Stimulated activated CD8-positive, alpha-beta memory T cell treated with anti-CD3 and anti-CD28 coated beads, Interleukin-4, amount 100 ng/mL, for 1 hour (primary cell): ENCODE measurements at places on chromosomes 16 and 17.

GRCh38 chr16:67357561-67357960 lies 30.9 kb downstream of the LRRC36 start:
- DNase-seq, result no peak

GRCh38 chr17:43384476-43384862 lies 14.3 kb upstream of the ARL4D start:
- DNase-seq, result no peak

GRCh38 chr16:191831-192230 lies 11.6 kb downstream of the HBQ1 start:
- no peak for DNase-seq

- no peak for DNase-seq
Measured at GRCh38 chr17:68052810-68053209, 17.3 kb downstream of the KPNA2 start.

- no peak for DNase-seq
Measured at GRCh38 chr16:13390093-13390985, 488.9 kb downstream of the SHISA9 start.

GRCh38 chr17:57391076-57391825 lies 134.9 kb downstream of the MSI2 start:
- DNase-seq, result no peak

DNA sequence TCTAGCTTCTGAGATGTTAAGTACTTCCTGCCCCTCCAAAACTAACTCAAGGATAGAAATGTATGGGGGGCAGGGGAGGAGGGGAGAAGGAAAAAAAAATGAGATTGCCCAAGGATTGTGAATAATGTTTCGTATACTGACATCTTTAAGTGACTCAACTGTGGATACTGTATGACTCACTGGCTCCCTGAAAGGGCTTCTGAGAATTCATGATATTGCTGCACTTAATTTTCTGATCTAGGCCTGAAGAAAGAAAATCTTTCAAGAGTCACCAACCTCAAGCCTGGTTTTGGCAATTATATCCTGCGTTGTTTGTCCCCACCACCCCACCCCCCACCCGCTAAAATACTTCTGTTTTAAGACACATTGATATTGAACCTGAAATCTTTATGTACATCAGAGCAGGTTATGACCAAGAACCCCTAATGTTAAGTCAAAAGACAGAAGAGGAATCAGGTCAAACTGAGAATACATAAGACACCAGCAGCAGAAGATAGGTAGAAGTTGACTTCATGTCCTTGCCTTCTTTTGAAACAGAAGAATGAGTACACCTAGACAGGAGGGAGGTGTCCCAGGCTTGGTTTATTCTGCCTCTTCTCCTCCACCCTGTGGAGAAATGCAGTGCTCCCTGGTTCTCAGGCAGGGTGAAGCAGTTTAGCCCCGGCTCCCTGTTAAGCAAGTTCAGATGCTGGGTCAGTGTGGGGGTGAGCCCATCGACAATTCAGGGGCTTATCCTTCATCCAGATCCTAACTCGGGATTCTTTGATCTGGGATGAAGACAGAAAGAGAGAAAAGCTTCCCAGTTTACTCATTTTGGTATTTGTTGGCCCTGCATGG lies 3.3 kb upstream of the FBXL20 start:
- no peak for DNase-seq

GRCh38 chr17:60134396-60135150 lies 15.2 kb upstream of the CA4 start:
- no peak for DNase-seq

GRCh38 chr17:56593086-56593645 lies 333 bp upstream of the NOG start:
- no peak for DNase-seq

DNA sequence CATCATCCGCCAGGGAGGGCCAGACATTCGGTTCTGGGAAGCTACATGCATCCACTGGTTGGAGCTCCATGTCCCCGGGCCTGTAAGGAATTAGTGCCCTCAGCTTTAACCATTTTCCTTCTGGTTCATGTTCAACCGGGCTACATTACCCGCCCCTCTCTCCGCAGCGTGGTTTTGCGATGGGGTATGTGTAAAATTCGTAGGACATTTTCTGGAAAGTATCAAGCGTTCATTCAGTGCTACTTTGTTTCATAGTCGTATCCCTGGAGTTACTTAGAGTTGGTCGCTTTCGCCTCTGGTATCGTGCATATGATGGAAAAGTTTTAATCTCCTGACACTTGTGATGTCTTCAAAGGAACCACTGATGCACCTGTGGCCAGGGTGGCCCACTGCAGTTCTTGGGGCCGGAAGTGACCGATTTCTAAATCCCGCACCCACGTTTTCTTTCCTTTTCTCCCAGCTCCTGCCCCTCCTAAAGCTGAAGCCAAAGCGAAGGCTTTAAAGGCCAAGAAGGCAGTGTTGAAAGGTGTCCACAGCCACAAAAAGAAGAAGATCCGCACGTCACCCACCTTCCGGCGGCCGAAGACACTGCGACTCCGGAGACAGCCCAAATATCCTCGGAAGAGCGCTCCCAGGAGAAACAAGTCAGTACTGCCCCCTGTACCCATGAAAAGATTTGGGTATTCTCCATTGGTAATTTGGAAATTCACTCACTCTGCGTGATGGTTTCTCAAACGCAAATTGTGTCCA lies 637 bp downstream of the RPL23A start:
- no peak for DNase-seq

DNA sequence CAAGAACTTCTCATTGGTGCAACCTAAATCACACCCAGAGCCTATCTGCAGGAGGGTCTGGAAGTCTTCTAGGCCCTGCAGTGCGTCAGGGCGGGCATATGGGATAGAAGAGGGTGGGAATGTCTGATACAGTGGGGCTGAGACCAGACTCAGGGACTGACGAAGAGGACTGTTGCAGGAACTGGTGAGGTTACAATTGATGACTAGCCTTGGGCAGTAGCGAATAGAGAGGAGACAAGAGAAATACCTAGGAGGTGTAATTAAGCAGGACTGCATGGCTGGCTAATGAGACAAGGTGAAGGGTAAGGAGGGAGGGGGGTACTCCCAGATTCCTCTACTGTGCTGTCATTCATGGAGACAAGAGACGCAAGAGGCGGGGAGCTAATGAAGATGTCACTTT lies 91.3 kb downstream of the WWP2 start:
- no peak for DNase-seq

- no peak for DNase-seq
Measured at GRCh38 chr17:61202564-61202963, 197.1 kb upstream of the TBX2 start.

- no peak for DNase-seq
Measured at GRCh38 chr16:88919936-88920335, 53.5 kb upstream of the PABPN1L start.
